Activated CD8-positive, alpha-beta memory T cell treated with anti-CD3 and anti-CD28 coated beads for 24 hours (primary cell): ENCODE measurements at places on chromosomes 13 and 19.
A peak's percentile ranks its signal among the peaks of the same experiment; 100 is the strongest.

- no peak for DNase-seq
Observed at GRCh38 chr13:110531671-110532083, 29.8 kb downstream of the RAB20 start.

GRCh38 chr13:46556418-46556779 lies 3.4 kb downstream of the LRCH1 start:
- DNase-seq = no peak

DNA sequence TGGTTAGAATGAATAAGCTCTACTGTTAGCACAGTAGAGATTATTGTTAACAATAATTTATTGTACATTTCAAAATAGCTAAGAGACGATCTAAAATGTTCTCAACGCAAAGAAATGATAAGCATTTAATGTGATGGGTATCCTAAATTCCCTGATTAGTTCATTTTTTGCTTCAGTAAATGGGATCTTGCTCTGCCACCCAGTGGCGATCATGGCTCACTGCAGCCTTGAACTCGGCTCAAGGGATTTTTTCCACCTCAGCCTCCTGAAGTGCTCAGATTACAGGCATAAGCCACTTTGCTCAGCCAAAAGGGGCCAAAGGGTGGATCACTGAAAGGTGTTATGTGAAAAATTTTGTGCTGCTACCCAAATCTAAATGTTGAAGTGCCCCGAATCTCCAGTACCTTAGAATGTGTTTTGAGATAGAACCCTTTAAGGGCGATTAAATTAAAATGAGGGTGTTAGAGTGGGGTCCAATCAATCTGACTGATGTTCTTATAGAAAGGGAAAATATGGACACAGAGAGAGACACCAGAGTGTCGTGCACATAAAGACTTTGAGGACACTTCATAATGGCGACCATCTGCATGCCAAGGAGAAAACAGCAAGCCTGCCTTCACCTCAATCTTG lies 31.5 kb upstream of the ZNF766 start:
- DNase-seq = peak; percentile 75

DNA sequence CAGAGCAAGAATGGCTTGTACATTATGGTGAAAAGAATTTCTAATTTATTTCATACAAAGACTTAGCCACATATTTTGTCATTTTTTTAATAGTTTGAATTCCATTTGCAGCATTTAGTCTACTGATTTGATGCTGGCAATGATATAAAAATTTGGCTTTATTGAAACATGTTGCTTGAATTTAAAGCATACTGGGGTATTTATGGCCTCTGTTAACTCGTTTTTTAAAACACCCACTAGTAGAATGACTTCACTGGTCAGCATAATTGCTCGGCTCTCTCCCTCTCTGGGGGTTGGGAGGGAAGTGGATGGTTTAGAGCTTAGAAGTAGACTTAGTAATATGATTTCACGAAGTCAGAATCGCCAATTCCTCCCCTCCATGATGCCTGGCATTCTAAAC lies 354.9 kb upstream of the HTR2A start:
- no peak for DNase-seq

GRCh38 chr19:14139944-14140343 lies 3.6 kb upstream of the ASF1B start:
- DNase-seq = no peak

GRCh38 chr19:58434217-58434616 lies 5.7 kb downstream of the ZNF132 start:
- DNase-seq = no peak

- no peak for DNase-seq
Observed at GRCh38 chr19:1183543-1184172, 9.6 kb upstream of the SBNO2 start.

DNA sequence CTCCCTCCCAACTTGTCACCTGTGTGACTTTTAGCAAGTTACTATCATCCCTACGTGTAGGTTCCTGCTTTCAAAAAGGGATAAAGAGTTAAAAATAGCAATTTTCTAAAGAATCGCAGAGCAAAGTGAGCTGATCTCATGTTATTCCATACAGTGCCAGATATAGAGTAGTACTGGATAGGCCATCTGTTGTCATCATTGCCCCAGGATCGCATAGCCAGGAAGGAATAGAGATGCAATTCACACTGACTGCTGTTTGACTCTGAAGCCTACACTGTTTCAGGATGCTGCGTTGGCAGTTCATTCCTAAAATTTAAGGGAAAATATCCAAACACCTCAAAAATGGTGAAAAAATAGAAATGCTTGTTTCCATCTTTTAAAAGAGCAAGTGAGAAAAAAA lies 138.9 kb downstream of the SHISA2 start:
- DNase-seq = no peak

DNA sequence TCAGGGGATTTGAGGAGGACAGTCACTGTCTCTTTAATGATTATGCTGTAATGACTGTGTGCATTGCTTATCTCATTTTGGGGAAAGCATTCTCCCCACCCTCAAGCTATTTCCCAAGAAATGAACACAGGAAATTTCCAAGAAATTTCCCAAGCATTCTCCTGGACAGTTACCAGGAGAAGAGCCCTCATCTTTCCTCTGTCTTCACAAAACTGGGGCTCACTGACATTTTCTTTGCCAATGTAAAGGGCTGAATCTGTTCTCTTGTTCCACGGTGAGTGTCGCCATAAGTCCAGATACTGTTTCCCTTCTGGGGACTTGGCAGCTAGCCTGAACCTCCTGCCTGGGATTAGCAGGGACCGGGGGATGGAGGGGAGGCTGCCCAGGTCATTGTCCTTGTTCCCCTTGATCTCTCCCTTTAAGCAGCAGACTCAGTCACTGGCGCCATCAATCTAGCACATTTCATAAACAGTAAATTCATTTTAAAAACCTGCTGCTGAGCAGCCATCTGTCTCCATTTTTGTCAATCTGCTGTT lies 172.8 kb downstream of the DNAJC15 start:
- no peak for DNase-seq

DNA sequence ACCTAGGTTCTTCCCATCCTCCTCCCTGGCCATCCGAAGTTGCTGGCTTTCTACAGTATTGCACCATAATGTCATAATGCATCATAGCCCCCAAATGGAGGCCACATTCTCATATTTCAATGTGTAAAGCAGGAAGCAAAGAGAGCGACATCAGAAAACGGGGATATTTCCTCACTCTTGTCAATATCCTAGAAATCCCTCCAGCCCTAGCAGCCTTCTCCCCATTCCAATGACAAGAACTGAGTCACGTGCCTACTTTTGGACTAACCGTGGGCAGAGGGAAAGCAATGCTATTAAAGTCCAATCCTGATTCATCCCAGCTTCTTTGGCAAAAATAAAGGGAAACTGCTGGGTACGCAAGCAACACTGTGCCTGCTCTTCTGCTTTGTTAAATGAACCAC lies 4.3 kb upstream of the RAP2A start:
- no peak for DNase-seq

- no peak for DNase-seq
Observed at GRCh38 chr13:42173789-42174343, 98.1 kb upstream of the AKAP11 start.

DNA sequence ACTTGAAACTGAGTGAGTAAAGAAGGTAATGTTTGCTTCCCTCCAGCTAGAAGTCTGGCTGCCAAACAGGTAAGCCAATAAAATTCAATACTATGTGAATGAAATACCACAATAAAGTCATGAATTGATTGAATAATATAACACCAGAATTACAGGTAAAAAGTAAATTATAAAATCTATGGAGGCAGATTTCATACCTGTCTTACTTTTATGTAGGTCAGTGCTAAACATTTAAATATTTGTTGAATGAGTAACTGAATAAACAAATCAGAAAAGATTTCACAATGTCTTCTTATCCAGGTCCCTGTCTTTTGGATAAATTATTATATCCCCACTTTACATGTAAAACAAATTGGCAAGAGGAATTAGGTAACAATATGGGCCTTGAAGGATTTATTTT lies 62.7 kb downstream of the MICU2 start:
- DNase-seq = no peak

- DNase-seq = no peak
Observed at GRCh38 chr19:47022140-47022536, 2.5 kb downstream of the NPAS1 start.

- DNase-seq = no peak
Observed at GRCh38 chr13:113207890-113208420, 514 bp downstream of the PCID2 start.

DNA sequence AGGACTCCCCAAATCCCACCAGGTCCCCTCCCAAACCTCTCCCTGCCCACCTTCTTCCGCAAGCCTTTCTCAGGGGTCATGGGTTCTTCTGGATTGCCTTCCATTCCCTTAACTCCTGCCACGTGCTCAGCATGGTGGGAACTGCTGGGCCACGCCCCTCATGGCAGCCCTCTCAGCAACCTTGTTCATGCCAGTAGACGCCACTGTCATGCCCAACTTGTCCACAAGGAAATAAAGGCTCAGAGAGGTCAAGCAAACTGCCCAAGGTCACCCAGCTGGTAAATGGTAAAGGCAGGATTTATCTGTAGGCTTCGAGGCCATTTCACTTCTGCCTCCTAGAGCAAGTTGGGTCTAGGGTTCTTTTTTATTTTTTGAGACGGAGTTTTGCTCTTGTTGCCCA lies 10.9 kb downstream of the PRAM1 start:
- no peak for DNase-seq

- DNase-seq = no peak
Observed at GRCh38 chr19:8404391-8405151, 8.5 kb upstream of the MARCHF2 start.

DNA sequence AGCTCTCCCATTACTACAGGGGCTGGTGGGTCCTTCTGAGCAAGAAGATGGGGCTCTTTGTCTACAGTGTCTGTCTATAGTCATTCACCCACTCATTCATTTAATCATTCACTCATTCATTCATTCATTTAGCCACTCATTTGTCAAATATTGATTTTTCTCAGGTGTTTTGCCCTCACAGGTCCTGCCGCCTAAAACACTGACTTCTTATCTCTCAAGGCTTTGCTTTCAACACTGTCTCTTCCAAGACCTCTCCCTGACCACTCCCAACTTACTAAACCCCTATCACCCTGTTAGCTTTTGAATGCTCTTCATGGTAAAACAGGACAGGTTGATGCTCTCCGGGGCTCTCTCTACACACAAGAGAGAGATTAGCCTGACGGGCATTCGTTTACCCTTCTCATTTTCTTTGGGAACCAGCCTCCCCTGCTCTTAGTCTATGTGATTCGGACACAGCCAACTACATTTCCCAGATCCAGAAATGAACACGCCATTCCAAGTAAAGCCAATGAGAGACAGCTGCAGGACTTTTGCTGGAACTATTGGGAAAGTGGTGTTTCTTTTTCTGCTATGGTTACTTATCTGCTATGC lies 22.7 kb downstream of the FAM187B start:
- DNase-seq = no peak

DNA sequence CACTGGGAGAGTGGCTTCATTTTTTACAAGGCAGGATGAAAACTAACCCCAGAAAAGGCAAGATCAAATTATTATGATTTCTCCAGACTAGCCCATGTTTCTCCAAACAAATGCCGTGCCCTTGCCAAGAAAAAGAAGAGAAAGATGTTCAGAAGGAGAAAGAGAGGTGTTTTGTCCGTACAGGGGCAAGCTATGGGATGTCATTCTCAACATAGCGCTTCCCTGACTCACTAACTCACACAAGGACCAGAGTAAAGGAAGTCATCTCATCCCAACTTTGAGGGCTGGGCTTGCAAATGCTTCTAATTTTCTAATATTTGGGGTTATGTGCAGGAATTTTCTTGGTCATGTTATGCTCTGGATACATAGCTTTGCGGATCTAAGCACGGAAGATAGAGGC lies 224.2 kb upstream of the MAB21L1 start:
- DNase-seq = no peak

- DNase-seq = no peak
Observed at GRCh38 chr13:107329991-107330390, 762.1 kb upstream of the ARGLU1 start.

DNA sequence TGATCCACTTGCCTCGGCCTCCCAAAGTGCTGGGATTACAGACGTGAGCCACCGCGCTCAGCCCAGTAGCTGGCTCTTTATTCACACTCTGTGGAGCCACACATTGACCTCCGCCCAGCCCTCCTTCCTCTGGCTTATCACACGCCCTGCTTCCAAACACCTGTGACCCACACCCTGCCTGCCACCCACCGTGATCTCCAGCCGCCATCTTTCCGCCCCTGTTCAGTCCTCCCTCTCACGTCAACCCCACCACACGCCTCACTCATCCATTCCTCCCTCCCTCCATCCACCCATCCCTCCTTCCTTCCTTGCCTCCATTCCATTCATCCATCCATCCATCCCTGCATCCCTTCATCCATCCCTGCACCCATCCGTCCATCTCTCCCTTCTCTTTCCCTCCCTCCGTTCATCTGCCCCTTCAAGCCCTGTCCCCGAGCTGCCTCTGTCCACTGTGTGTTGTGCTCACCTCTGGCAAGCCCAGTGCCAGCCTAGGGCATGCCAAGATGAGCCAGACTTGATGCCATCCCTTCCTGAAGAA lies 17.6 kb downstream of the ZNF296 start:
- no peak for DNase-seq

DNA sequence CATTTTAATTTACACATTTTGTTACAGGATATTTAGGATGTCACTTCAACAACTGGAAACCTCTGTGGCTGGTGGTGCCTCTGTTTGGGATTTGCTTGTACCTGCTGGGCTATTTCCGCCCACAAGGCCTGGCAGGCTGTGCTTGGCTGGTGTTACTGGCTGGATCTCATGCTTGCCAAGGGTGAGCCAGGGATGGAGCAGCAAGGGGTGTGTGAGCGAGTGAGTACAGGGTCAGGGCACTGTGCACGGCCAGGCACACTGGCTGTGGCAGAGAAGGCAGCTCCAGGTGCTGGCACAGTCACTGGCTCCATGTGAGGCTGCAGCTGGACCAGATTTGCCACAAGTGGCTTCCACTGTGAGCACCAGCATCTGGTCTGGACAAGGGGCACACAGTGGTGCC lies 1254.8 kb downstream of the SLITRK5 start:
- no peak for DNase-seq

- no peak for DNase-seq
Observed at GRCh38 chr19:14091813-14092462, 1.4 kb upstream of the SAMD1 start.

DNA sequence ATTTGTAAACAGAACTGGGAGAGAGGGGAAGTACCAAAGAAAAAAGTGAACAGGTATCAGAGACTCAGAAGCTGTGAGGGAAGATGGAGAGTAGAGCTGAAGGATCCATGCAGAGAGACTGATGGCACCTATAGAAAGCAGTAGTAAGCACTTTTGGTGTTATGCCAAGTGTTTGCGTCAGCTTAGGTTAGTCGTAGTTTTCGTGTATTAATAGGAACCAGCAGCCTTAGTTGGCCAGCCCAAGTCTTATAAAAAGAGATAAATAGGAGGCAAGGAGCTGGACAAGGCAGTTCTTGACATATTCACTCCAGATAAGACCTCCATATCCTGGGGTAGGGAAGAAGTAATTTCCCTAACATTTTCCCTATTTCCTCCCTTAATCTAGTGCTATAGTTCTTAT lies 214.2 kb downstream of the OXGR1 start:
- no peak for DNase-seq

DNA sequence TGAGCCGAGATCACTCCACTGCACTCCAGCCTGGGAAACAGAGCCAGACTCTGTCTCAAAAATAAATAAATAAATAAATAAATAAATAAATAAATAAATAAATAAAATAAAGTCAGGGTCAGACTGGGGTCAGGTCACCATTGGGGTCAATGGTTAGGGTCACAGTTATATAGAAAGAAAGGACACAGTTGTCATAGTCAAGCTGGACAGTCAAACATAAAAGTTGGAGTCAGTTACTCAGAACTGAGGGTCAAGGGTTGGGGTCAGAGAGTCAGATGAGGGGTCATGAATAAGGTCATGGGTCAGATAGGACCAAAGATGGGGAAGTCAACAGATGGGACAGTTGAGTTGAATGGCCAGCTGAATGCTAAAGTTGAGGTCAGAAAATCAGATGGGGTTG lies 16.7 kb upstream of the EPOR start:
- DNase-seq = no peak

- no peak for DNase-seq
Observed at GRCh38 chr19:52227196-52227940, 37.5 kb downstream of the PPP2R1A start.
